ENCODE measurements at places on chromosomes 2 and 18.
A peak's percentile ranks its signal among the peaks of the same experiment; 100 is the strongest.

DNA sequence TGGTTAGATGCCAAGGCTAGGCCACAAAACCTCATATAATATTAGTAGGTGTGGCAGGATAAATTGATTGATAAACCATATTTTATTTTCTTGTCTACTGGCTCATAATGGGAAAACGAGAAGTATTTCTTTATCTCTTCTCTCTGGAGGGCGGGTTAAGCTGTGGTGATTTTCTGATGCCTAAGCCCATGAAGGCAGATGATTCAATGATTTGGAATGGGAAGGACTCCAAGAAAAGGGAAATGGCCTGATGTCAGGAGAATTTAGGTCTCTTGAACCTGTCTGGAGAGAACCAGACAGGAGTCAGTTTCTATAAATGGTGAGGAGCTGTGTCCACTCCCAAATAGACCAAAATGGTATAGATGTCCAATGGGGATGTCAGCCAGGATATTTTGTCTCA lies 18.7 kb upstream of the MAP4K3 start:
- no peak for DNase-seq

DNA sequence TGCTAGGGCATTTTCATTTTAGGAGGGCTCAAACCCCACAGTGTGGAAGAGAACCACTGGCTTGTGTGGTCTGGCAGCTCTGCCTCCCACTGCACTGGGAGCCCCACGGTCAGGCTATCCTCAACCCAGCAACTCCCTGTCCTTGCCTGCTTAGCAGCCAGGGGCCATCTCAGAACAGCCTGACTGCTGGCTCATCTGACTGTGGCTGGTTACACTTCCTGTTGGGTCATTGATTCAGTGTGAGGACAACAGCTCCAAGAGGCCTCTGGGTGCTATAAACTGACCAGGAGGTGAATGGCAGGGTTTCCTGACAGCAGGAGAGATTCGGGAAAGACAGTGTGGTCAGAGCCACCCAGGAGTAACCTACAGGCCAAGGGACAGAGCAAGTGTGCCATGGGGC lies 40.1 kb downstream of the AMER3 start:
- DNase-seq, result no peak

- DNase-seq, result no peak
Observed at GRCh38 chr2:217293046-217293445, 433.2 kb upstream of the TNP1 start.

GRCh38 chr2:20443276-20443920 lies 3.5 kb upstream of the RHOB start:
- DNase-seq, result no peak

DNA sequence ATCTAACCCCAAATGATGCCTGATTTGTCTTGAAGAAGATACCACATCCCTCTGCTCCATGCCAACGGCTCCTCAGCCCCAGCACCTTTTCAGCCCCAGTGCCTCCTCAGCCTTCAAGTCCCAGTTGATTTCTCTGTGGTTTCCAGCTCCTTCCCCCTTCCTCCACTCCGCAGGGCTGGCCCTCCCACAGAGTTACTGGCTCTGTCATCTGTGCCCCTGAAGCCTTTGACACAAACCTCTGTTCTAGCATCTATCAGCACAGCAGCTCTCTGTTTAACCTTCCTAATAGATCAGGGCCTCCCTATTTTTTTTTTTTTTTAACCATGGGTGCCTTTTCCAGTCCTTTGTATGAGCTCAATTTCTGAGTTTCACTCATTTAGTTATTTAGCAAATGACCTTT lies 201.3 kb upstream of the CXCR4 start:
- DNase-seq, result peak; percentile 61

DNA sequence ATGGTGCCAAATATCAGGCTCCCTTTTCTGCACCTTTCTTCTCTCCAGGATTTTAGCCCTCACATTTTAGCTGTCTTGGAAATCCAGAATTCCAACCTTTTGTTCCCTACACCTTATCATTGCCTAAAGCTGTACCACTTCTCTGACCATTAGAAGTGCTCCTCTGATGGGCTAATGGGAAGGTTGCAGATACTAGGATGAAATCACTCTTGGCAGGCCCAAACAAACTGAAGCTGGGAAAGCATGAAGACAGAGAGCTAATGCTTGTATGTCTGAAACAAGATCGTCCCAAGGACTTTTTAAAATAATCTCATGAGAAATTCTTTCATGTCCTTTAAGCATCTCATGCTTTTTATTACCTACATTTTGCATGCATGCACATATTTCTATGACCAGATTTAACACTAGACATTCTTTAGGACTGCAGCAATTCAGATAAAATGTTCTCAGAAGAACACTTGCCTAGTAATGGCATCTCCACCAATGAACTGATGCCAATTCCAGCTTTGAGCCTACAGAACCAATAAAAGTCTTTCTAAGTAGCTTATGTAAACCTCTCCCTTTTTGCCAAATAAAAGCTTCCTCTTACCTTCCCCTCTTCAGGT lies 98.4 kb upstream of the OSR1 start:
- DNase-seq, result no peak

- no peak for DNase-seq
Observed at GRCh38 chr18:27558388-27559155, 373.5 kb upstream of the CHST9 start.

DNA sequence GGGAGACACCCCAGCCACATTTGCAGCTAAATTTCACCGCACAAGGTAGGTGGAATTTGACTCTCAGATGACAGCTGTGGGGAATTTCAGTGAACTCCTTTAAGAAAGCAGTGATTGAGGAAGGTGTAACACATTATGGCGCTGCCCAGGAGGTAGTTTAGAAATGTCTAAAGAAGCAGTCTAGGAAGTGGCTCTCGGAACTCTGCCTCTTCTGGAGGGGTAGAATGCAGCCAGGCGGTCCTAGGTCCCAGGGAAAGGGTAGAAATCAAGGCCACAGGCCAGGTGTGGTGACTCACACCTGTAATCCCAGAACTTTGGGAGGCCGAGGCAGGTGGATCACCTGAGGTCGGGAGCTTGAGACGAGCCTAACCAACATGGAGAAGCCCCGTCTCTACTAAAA lies 179.0 kb upstream of the HAAO start:
- DNase-seq, result no peak

GRCh38 chr2:102704531-102704930 lies 57.3 kb upstream of the TMEM182 start:
- DNase-seq, result no peak

DNA sequence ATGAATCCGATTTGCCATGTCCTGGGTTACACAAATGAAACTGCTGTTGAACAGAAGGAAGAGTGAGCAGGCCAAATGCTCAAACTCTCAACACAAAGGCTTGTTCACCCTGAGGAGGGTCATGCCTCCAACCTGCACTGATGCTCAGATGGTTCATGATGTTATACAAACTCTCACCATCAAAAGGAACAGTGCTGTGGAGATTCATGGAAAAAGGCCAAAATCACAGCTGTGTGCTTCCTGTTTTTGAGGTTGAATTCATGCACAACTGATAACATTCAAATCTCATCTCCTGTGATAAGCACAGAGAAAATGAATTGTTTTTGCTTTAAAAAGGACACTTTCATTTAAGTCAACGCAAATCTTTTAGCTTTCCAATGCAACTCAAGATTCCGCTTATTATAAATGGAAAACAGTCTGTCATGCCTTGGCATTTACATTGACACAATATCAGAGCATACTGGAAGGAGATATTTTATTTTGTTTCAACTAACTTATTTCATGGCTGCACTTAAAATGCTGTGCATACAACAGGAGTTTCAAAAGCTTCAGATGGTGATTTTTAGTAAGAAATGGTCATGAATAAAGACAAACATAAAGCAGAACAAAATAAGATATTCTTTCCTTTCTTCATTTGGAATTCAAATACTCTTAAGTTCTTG lies 22.2 kb upstream of the TTN start:
- no peak for DNase-seq

DNA sequence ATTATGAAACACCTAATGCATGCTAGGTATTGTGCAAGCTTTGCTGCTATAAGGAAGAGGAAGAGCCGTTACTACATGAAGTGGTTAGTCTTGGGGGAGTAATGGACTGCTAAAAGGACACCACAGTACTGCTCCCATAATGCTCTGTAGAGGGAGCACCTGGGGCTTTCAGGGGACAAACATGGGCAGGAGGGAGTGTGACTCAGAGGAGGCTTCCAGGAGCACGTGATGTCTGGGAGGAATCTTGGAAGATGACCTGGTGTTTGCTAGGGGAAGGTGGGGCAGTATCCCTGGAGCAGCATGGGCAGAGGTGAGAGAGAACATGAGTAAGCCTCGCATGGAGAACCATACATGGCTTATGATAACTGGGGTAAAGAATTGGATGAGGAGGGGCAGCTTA lies 18.8 kb downstream of the MAPK4 start:
- no peak for DNase-seq

DNA sequence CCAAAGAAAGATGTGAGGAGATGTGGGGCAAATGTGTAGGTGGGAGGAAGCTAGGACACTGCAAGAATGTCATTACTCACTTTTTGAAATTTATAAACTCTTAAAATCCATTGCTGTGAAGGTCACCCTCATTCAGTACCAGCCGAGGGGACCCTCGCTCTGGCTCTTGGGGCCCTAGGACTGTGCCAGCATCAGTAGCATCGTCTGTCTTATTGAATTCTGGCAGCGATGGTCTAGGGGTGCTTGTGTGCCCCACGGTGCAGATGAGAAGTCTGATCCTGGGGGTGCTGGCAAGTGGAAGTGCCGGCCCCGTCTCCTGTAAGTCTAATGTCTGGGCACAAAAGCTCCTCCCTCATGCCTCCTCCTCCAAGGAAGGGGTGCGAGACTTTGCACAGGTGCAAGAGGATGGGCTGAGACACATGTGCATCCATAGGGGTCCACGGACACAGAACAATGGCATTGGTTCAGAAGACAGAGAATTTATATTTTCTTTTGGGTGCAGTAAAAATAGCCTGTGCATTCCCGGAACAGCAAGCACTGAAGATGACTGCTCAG lies 266.7 kb upstream of the HDAC4 start:
- DNase-seq, result no peak

DNA sequence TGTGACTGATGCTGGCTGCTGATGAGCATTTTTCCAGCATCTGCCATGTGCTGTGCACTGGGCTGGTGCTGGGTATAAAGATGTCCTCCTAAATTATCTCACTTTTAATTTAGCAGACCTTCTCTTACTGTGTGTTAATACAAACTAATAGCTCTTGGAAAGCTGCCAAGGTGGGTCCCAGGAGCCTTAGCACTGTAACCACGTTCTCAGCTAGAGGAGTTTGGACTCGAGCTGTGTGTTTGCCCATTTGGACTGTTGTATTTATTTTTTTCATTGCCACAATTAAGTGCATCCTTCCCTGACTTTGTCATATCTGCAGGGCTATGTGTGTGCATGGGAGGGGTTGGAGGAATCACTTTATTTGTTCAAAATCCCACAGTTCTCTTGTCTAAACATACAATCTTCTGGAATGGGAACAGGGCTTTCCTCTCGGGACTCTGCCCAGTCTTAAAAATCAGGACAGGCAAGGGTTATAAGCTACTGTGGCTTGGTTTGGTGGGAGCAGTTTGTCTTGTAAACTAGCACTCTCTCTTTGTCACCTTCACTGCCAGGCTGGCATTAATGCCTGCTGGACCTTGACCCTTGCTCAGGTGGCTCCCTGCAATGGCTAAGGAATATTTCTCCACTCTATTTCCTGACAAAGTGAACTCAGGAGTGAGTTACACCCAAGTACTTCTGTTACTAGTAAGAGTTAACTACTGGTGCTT lies 129.7 kb upstream of the MGAT5 start:
- DNase-seq, result no peak

DNA sequence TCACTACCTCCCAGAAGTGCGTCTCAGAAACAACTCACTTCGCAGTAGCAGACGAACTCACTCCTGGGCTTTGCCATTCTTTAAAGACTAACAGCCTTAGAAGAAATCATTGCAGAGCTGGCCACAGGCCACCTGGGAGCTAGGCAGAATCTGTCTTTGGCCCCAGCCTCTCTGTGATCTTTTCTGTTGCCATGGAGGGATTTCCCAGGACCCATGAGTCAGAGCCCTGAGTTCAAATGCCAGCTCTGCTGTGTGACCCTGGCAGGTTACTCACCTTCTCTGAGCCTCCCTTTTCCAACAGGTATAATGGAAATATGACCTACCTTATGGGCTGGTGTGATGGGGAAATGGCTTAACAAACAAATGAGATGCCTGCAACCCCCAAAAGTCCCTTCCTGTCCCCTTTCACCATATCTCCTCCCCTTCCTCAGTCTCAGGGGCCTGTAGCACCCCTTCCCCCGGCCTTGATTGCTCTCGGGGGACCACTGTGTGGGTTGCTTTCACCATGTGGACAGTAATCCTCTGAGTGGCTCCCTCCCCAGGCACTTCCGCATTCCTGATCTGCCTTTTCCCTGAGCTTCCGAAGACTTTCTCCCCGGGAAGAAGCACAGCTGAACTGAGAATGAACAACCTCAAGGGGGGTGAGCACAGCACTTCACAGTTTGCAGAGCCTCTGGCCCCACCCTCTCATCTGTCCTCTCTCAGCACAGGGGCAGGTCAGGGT lies 34.0 kb upstream of the SLC66A3 start:
- no peak for DNase-seq

DNA sequence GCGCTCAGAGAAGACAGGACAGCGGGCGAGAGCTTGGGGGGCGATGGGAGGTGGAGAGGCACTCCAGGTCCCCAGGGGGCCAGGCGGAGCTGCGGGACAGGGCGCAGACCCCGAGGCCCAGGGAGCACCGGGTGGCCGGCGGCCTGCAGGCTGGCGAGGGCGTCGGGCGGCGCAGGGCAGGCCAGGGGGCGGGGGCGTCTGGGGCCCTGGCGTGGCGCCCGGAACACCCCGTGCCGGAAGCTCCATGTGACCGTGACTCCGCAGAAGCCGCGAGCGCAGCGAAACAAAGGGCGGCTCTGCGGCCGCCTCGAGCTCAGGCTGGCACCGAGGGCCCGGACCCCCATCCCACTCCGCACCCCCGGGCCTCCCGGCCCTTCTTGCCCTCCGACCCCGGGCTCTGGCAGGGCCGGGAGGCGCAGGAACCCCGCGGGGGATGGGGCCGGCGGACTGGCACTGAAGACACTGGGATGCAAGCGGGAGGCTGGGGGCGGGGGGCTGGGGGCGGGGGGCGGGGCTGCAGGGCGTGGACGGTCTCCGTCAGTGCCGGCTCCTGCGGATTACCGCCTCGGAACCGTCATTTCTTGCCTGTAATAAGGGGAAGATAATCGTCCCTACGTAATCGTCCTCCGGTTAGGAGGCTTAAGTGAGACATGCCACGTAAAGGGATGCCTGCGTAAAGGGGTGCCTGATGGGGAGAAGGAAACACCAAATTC lies 19.1 kb downstream of the SH2D6 start:
- peak; percentile 79 for DNase-seq

- no peak for DNase-seq
Observed at GRCh38 chr18:10923141-10923540, 226.2 kb downstream of the PIEZO2 start.

DNA sequence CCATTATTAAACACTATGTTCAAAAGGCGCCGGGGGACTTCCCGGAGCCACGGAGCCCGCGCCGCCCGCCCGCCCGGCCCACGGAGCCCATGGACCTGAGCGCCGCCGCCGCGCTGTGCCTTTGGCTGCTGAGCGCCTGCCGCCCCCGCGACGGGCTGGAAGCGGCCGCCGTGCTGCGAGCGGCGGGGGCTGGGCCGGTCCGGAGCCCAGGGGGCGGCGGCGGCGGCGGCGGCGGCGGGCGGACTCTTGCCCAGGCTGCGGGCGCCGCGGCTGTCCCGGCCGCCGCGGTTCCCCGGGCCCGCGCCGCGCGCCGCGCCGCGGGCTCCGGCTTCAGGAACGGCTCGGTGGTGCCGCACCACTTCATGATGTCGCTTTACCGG lies 197 bp downstream of the GDF7 start:
- no peak for DNase-seq

All from activated CD4-positive, alpha-beta T cell treated with anti-CD3 and anti-CD28 coated beads for 48 hours (primary cell).